GM19239 (cell line): ENCODE measurements at places on chromosomes 16 and 17.

GRCh38 chr17:6352016-6352415, 82.9 kb downstream of the AIPL1 start:
- DNase-seq = no peak

DNA sequence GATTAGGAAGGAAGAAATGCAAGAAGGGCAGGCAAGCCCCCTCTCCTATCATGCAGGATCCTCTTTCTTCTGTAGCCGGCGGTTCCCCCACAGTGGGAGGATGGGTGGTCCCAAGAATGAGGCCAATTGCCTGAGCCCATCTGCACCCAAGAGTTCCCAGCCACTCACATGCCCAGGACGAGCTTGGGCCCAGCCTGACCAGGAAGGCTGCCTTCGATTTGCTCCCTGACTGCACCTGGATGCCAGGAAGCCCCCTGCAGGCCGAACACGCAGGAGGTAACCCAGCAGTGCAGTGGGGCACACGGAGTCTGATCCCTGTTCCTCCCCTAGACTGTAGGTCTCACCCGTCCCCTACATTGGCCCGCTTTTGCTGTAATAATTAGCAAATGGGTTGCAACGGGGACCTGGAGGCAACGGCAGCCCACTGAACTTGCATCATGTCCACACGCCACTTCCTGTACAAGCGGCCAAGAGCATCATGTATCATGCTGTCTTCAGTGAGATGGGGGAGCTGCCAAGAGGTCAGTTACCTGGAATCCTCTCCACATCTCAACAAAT, 67.5 kb downstream of the AMFR start:
- DNase-seq = no peak

DNA sequence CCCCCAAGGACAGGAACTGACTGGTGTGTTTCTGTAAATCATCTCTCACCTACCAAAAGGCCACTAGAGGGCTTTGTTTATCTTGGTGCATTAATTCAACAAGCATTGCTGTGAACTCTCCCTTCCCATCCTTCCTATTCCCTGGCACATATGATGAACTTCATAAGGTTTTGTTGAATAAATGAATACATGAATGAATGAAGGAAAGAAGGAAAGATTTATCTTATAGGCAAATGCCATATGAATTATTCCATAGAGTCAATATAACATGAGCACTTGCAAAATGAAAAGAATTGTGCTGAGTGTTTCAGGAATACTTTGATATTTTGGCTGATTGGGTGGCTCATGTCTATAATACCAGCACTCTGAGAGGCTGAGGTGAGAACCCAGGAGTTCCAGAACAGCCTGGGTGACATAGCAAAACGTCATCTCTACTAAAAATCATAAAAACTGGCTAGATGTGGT, 4.3 kb downstream of the SPDYE4 start:
- no peak for DNase-seq

DNA sequence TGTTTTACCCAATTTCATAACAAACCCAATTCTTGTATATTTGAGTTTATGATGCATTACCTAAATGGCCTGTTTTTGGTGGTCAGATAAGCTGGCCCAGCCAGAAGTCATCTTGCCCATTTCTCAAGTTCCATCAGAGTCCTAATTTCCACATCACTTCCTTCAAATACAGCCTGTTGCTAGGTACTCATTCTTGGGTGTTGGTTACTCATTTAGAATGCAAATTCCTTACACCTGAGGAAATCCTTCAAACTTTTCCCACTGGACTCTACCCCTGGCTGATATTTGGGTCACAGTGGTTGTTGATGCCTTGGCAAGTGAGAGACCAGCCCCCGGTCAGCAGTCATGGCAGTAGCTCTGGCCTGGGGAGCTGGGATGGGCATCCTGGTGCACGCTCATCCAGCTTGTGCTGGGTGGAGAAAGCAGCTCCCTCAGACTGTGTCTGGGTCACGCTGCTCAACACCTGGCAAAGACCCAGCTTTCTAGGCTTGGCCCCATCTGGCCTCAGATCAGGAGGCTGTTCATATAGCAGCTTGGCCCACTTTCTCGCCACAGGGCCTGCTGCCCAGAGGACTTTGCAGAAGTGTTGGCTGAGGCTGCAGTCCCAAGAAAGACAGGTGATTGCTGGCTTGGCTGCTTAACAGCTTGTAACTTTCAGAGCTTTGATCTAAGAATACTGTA, 25.8 kb downstream of the WSB1 start:
- DNase-seq = no peak

- no peak for DNase-seq
Measured at GRCh38 chr17:10022416-10022815, 117.3 kb upstream of the RCVRN start.

- DNase-seq = no peak
Measured at GRCh38 chr17:611202-611601, 103.4 kb downstream of the VPS53 start.

DNA sequence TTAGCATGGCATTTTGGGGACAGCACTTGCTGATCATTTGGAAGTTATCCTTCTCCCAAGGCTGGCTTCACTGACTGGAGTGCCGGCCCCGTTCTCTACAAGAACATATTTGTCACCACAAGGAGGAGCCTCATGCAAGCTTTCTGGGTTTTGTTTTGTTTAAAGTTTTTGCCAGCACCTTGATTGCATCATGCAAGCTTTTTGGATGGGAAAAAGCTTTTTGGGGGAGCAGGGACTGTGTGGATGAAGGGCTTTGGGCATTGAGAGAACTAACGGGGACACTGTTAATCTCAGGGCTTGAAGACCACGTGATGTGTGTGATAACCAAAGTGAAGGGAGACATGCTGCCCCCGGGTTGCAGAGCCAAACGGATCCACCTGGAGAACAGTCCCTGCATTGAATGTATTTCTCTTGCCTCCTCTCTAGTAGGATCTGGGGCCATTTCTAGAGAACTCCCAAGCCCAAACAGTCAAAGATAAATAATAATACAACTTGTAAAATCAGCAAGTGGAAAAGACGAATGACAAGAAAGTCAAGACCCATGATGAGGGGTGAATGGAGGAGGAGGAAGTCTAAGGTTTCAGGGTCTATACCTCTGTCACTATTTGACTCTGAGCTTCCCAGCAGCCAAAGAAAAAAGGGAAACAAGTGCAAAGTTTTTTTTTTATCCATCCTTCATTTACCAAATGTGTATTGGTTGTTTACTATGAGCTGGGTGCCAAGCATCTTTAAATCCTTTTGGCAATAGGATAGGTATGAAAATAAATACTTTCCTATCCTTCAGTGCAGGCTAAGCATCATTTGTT, 17.2 kb downstream of the TMEM114 start:
- no peak for DNase-seq

DNA sequence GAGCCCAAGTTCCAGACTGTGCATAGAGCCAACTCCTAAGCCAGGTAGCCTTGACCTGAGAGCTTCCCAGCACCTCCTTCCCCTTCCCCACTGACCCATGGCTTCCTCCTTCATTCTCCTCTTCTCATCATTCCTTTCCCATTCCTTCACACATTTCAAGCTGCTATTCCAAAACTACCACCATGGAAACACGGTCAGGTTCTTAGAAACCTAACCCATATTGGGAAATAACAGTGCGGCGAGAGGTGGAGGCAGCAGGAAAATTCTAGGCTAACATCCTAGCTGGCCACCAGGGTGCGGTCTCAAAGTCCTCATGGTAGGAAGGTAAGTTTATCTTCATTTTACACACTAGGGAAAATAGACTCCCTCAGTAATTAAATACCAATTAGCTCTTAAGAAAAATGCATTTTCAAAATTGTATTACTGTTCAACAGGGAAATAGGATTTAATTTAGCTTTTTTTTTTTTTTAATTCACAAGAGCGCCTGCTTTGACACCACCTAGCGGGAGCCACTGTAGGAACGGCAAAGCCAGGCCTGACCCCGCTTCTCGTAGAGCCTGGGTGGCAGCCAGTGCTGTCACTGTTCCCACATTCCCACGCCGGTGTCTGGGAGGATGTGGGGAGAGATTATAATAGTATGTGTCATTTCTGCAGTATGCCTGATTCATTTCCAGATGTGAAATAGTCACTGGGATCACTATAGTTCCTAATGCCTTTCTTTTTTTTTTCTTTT, 14.0 kb upstream of the SPHK1 start:
- DNase-seq = no peak

GRCh38 chr16:17396762-17397498, 73.8 kb downstream of the XYLT1 start:
- DNase-seq = no peak

- no peak for DNase-seq
Measured at GRCh38 chr17:79082311-79083190, 7.9 kb downstream of the ENGASE start.

- DNase-seq = no peak
Measured at GRCh38 chr17:48547808-48548522, 3.1 kb upstream of the HOXB2 start.

DNA sequence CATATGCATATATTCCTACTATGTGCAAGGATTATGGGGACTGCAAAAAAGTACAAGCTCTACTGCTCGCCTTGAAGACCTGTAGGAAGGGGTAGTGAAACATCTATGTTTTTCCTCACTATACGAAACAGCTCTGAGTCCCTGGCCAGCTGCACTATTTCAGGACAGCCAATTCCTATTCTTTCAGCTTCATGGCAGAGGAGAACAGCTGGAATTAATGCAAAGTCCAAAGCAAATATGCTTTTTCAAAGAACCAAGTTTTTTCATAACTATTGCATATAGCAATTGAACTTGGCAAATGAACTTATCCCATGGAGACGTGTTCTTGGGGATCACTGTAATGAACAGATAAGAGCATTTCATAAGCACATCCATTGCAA, 122.3 kb downstream of the SPACA3 start:
- no peak for DNase-seq

DNA sequence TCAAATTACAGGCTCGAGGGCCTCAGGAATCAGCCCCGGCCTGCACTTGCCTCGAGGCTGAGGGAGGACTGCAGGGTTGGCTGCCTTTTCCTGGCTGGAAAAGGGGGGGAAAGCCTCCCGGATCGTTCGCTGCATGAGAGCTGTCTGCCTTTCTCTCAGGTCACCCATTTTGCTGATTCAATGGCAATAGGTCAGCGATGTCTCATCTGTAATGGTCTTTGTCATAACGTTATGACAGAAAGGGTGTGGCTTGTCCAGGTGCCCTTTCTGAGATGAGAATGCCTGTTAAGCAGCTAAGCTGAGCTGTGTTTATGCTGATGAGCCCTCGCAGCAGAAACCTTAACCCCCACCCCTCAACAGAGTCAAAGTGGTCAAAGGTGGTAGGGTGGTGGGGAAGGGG, 81.8 kb downstream of the AKAP1 start:
- DNase-seq = no peak

DNA sequence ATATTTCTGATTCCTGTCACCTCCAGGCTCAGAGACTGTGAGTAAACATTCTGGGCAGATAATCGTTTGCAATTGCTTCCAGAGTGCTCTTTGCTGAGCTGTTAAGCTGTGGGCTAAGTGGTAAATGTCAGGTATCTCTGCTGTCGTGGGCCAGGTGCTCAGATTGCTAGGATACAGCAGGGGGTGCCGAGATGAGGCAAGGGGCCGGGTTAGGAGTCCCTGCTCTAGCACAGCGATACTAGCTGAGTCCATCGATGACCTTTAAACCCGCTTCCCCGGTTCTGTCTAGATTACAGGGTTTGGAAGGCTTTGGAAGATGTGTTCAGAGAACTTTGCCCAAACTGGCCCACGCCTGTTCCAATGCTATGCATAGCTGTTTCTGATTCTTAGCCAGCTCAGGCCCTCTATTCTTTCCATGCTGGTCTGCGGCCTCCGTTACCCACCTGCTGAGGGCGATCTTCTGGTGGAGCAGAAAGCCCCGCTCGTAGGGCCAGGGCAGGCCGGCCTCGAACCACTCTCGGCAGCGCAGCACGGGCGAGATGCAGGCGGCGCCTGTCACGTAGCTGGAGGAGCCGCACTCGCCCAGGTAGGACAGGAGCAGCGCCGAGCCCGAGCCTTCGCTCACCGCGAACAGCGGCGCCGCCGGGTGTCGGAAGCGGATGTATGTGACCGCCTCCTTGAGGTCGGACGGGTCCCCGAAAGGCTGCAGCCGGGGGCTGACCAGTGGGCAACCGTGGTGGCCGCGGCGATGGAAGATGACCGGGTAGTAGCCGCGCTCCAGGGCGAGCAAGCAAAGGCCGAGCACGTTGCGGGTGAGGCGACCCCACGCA, 979 bp downstream of the ABHD15 start:
- no peak for DNase-seq

DNA sequence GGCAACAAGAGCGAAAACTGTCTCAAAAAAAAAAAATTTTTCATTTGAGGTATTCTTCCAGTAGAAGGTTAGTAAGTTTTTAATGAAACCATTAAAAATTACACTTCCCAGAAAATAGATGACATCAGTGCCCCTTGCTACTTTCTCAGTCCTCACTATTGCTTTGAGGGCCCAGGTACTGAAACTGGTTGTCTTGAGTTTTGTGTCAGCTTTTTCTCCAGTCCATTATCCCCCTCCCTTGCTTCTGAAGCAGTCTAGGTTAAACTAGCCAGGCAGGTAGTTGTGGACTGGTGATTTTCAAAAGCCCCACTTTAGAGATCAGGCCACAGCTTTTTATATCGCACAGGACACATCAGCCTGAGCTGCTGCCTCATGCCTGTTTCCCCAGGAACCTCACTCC, 10.9 kb downstream of the SMCR8 start:
- DNase-seq = no peak

DNA sequence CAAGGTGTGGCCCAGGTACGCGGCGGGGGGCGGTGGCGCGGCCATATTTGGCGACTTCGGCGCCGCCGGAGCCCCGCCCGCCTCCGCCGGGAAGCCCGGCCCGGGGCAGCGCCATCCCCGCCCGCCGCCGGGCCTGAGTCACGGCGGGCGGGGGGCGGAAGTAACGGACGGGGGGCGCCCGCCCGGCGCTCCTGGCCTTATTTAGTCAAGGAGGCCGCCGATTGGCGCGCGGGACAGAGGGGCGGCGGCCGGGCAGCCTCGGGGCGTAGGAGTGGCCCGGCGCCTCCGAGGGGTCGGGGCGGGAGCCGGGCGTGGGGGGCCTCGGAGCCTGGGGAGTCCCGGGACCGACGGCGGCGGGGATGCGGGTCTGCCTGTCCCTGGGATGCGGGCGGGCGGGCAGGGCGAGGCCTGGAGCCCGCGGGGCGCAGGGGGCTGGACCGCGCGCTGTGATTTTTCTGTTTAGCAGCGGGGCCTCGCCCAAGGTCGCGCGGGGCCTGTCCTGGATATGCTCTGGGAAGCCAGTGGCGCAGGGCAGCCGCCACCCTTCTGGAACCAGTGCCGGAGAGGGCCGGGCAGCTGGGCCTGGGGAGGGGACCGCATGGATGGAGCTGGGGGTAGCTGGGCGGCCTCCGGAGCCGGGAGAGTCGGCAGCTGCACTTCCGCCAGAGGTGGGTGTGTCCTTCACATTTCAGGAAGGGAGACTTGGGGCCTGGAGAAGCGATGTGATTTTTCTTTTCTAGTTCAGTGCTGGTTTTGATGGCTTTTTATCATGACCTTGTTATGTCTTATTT, 2.3 kb upstream of the ACTG1 start:
- no peak for DNase-seq

GRCh38 chr17:32771396-32771795, 105.5 kb downstream of the MYO1D start:
- DNase-seq = no peak

DNA sequence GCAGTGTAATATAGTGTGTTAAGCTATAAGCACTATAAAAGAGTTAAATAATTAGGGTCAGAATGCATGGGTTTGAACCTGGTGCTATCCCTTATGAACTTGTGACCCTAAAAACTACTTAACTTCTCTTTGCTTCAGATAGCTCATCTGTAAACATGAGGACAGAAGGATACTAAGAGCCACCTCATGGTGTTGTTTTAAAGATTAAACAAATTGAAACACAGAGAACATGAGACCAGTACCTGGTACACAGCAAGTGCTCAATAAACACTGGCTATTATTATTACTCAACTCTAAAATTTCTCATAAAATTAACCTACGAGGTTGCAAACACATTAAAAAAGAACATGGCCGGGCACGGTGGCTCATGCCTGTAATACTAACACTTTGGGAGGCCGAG, 43.3 kb downstream of the SMURF2 start:
- DNase-seq = no peak

GRCh38 chr17:9959377-9959981, 54.4 kb upstream of the RCVRN start:
- DNase-seq = peak; percentile 57
